NAMALWA (cell line): ENCODE measurements at places on chromosomes 3 and 15.

DNA sequence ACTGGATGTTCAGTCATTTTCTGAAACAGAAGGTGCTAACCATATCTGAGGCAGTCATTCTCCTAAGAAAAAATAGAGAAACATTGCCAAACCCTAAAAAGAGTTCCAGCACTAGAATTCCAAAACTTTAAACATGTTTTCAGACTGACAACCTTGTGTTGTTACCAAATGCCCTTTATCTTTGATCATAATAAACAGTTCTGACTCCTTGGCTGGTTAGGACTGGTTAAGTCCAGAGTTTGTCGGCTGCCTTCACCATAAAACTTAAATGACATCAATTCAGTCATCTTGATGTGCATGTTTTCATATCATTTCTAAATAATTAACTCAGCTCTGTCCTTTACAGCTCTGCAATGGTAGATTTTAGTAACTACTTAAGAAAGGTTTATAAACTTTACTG, 68.0 kb downstream of the COL8A1 start:
- DNase-seq, result no peak

DNA sequence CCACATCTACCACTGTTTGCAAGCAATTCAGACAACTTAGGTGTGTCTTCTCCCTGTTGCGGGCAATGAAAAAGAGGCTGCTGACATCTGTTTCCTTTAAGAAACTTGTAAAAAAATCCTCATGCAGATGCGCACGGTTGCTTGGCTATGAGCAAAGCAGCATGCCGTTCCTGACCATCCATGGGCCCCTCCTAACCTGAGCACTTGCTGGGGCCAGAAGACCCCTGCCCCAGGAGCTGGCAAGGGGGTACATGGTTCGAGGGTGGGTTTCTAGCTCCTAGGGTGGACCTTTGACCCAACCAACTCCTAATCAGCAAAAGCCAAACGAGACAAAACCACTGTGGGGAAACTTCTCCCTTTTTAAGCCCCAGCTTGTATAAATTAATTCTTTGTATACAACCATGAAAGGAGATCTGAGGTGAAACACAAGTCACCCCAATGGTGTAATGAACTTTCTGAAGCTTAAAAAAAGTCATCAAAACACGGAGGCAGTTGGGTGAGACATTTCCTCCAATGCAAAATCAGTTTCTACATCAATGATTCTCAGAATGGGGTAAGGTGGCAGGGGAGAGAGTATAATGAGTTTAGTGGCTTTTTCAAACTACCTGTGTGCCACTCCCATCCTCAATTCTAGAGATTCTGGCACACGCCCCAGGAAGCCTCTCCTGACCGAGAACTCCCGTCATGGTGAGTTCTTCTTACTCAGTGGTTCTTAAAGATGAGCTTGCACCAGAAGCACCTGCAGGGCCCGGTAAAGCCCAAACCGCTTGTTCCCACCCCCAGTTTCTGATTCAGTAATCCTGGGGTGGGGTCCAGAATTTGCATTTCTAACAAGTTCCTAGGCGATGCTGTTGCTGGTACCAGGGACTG, 44.1 kb downstream of the CPN2 start:
- DNase-seq, result peak; percentile 61

GRCh38 chr3:51944451-51945021, 2.4 kb downstream of the PARP3 start:
- no peak for DNase-seq

GRCh38 chr15:32951736-32952464, 234.1 kb downstream of the GREM1 start:
- no peak for DNase-seq

DNA sequence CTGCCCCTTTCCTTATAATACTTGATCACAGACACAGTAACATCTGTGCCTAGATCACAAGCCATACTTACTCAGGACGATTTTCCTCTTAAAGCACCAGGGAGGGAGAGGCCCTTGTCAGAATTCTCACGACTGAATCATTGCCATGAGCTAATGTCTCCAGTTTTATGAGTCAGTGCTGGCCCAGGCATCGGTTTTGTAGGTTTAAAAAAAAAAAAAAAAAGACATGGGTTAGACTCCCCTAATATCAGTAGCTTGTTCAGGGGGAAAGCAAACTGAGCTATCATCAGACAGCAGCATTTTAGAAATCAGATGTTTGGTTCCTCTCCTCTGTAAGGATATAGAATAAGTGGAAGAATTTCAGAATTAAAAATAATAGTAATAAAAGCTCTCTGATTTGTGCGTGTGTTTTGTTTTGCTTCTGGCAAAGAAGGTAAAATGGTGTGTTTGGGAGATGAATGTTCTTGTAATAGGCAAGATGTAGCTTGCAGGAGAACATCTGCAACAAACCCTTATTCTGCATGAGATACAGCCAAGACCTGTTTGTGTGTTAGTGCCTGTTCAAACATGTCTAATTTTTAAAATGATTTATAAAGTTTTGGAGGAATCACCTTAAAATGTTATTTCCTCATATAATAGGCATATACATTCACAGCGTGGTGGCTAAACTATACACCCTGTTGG, 193.6 kb downstream of the TP63 start:
- no peak for DNase-seq

DNA sequence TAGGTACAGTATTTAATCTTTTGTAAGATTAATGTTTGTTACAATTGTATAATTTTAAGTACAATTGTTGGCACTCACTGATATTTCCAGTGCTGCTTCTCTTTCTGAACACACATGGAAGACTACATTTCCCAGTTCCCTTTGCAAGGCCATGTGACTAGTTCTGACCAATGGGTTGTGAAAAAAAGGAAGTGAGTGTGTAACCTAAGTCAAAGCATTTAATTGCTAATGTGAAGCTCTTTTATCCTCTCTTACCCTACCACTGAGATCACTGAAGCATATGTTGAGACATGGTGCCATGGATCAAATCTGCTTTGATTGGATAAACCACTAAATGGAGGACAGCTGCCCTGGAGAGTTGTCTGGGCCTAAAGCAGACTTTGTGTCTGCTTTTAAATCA, 83.9 kb upstream of the PLXND1 start:
- peak; percentile 92 for DNase-seq
